ENCODE measurements at places on chromosomes 12 and 14. TPM values are rescaled to one million over a fixed set of nuclear protein-coding genes. Genes with fewer than 3 reads are reported as not detected.

DNA sequence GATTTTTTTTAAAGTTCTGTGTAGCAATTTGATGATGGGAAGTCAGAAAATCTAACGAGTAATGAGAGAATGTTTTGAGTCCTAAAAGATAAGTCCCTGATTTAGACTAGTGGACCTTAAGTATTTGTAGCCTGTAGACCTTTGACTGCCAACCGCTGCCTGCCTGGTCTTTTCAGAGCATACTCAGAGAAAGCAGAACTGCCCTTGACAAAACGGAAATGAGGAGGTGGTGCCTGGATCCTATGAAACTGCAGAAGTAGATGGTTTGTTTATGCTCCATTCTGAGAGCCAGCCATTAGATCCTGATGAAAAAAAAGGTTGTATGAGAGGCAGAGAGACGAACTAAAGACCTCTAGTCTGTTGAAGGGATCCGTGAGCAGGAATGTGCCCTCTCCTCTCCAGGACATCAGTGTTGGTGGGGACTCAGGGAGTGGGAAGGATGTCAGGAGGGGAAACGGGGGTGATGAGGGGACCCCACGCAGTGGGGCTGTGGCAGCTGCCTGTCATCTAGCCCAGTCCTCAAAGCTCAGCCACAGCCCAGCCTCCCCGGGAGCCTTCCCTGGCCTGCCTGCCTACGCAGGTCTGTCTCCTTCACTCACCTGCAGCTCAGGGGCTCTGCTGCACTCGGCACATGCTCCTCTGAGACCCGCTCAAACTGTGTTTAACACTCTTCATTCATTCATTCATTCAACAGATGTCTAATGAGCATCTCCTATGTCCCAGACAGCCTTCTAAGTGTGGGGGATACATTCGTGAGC is 447.5 kb downstream of the AACS start:
- no peak overlapping the region for H3K4me3 ChIP-seq
- no peak overlapping the region for H3K27ac ChIP-seq
- no peaks in the 10 kb centered on the region for H3K36me3 ChIP-seq
- H3K4me1 ChIP-seq = no peaks in the 10 kb centered on the region
- DNase-seq = no peak
- H3K27me3 ChIP-seq = no peaks in the 10 kb centered on the region

DNA sequence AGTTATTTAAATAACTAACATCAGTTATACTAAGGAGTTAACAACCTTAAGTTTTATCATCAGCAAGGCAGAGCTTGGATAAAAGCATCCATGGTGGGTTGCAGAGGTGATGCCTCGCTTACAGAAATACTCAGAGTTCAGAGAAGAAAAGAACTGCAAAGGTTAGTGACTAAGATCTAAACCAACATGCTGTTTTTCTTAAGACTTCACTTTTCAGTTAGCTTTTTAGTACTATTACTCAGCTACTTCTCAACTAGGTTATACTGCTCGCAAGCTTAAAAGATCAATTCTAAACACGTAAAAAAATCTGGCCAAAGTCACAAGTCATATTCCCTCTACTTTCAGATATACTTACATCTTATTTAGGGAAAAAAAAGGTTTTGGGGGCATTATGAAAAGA is 2.8 kb downstream of the PPP1CC start:
- H3K36me3 ChIP-seq = peaks cover 6% of the 10 kb centered on the region
- H3K27me3 ChIP-seq = no peaks in the 10 kb centered on the region
- H3K4me3 ChIP-seq = no peak overlapping the region
- no peak overlapping the region for H3K27ac ChIP-seq
- DNase-seq = no peak

Gene KRT8
- polyA plus RNA-seq = 139 TPM

Gene RTN1
- 0.62 TPM for polyA plus RNA-seq

GRCh38 chr12:72323881-72324280 is 51.7 kb downstream of the TRHDE start:
- no peak overlapping the region for H3K27ac ChIP-seq
- H3K4me3 ChIP-seq = no peak overlapping the region
- H3K27me3 ChIP-seq = no peaks in the 10 kb centered on the region
- no peaks in the 10 kb centered on the region for H3K36me3 ChIP-seq

Gene PAPLN
- polyA plus RNA-seq = 0.30 TPM

GRCh38 chr14:59691266-59691665 is 114.7 kb upstream of the CCDC175 start:
- no peaks in the 10 kb centered on the region for H3K36me3 ChIP-seq
- DNase-seq = no peak
- no peak overlapping the region for H3K27ac ChIP-seq
- H3K4me1 ChIP-seq = no peaks in the 10 kb centered on the region

Gene CPM
- 3.4 TPM for polyA plus RNA-seq

GRCh38 chr12:126944684-126945083 is 1322.3 kb upstream of the TMEM132C start:
- H3K4me1 ChIP-seq = no peaks in the 10 kb centered on the region
- no peak overlapping the region for H3K27ac ChIP-seq
- H3K4me3 ChIP-seq = no peak overlapping the region
- H3K36me3 ChIP-seq = no peaks in the 10 kb centered on the region

Gene MIP
- polyA plus RNA-seq = not detected

Gene TRIAP1
- polyA plus RNA-seq = 34.9 TPM

Data from heart left ventricle (tissue), 16 donors.